Fibroblast of lung (primary cell): ENCODE measurements at places on chromosomes 11 and 22. TPM values are rescaled to one million over a fixed set of nuclear protein-coding genes. Genes with fewer than 3 reads are reported as not detected.
A peak's percentile ranks its signal among the peaks of the same experiment; 100 is the strongest.

DNA sequence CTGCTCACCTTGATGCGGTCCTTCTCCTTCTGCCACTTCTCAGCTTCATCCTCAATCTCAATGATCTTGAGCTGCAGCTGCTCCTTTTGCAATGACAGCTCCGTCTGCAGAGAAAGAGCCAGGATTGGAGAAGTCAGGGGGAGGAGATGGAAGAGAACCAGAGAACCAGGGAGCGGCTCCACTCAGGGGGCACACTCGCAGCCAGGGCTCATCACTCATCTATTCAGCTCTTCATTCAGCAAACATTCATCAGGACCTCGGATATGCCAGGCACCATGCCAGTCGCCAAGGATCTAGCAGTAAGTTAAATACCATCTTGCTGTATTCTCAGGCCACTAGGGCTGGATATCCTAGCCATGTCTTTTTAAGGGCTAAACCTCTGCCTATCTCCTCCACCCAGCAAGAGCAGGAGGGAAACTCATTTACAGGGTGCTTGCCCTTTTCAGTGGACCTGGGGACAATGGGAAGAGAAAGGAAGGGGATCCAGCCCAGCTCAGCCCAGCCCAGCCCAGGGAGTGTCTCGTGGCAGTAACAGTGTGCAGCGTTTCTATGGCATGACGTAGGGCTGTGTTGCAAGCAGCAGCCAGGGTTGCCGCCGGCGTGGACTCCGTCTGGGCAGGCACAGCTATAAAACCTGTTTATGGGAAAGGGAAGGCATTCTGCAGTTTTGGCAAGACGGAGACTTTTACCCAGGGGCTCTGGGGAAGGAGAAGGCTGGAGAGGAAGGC is 9.4 kb downstream of the TRIM29 start:
- peak; percentile 75 for DNase-seq

- DNase-seq, result peak; percentile 36
Observed at GRCh38 chr22:27438271-27438980, 363.1 kb downstream of the MN1 start.

RBM14 gene
- total RNA-seq, result 14.1 and 27.6 TPM in 2 replicates

OTOG gene
- total RNA-seq, result not detected in 2 replicates
